ENCODE measurements at places on chromosomes 3 and 15.

- no peak for DNase-seq
These were observed 29.2 kb downstream of the TMOD2 start for GRCh38 chr15:51780636-51781035.

- no peak for DNase-seq
These were observed 15.1 kb downstream of the TLNRD1 start for GRCh38 chr15:81015621-81016488.

- no peak for DNase-seq
These were observed 145.7 kb downstream of the EPHA6 start for GRCh38 chr3:96959901-96960641.

- DNase-seq, result no peak
These were observed 404.9 kb downstream of the SQOR start for GRCh38 chr15:46039703-46040102.

- DNase-seq, result no peak
These were observed 13.5 kb downstream of the IQGAP1 start for GRCh38 chr15:90401495-90401894.

GRCh38 chr3:128936341-128936740, 56.9 kb downstream of the ACAD9 start:
- no peak for DNase-seq

DNA sequence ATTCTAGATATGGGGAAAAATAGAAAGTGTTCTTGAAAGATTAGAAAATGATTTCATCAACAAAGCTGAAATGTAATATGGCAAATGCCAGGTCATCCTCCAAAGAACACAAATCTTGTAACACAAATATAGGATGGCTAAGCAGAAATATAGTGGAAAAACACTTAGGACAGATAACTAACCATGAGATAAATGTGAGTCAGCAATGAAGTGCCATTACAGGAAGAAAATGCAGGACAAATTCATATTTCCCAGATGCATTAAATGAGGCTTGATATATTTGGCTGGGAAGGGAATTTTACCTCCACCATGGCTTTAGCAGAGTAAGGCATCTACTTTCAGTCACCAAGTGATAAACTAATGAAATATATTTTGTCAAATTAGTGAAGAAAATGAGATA, 92.8 kb upstream of the SEMA6D start:
- no peak for DNase-seq

GRCh38 chr15:73915082-73915481, 11.2 kb upstream of the LOXL1 start:
- no peak for DNase-seq

GRCh38 chr15:41690636-41691035, 30.4 kb downstream of the MGA start:
- DNase-seq, result no peak

- no peak for DNase-seq
These were observed 20.2 kb downstream of the CHST2 start for GRCh38 chr3:143139762-143140161.

DNA sequence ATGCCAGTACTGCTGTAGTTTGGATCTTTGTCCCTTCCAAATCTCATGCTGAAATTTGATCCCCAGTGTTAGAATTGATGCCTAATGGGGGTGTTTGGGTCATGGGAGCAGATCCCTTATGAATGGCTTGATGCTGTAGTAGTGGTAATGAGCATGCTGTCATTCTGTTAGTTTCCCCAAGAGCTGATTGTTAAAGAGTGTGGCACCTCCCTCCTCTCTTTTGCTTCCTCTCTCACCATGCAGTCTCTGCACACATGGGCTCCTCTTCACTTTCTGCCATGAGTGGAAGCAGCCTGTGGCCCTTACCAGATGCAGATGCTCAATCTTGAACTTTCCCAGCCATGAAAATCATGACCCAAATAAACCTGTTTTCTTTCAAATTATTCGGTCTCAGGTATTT, 141.3 kb upstream of the DPPA4 start:
- no peak for DNase-seq

GRCh38 chr3:186217820-186218164, 108.9 kb upstream of the ETV5 start:
- DNase-seq, result no peak

GRCh38 chr3:11370191-11370590, 98.0 kb downstream of the ATG7 start:
- DNase-seq, result no peak

DNA sequence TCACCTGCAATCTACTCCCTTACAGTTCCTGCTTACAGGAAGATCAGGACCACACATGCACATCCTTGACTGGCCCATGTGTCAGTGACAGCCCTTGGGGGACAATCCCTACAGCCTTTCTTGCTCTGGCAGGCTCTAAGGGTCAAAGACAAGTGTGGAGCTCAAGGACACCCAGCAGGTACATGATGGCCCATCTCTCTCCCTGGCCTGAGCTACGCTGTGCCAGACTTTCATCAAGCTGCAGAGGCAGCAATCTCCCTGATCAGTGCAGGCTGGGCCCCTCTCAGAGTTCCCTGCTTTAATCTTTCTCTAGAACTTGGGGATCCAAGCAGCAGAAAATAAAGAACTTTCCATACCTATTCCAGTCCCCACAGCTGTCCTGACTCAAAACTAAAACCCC, 2.6 kb downstream of the SEMA7A start:
- DNase-seq, result no peak

- no peak for DNase-seq
These were observed 12.4 kb downstream of the SLC2A2 start for GRCh38 chr3:171013822-171014748.

GRCh38 chr3:186983659-186984058, 53.3 kb downstream of the ST6GAL1 start:
- no peak for DNase-seq

- DNase-seq, result no peak
These were observed 36.1 kb downstream of the SELENOT start for GRCh38 chr3:150639262-150639661.

DNA sequence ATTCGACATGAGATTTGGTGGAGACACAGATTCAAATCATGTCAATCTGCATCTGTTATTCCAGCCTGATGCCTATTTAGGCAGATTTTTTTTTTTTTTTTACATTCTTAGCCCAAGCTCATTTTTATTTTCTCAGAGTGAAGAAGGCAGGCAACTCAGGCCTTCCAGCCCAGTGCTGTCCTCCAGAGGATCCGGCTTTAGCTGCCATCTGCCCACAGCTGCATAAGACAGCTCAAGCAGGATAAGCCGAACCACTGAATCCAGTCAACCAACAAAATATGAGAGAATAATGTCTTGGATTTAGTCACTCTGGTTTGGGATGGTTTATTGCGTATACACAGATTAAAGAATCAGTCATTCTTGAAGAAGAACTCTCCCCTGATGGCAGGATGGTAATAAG, 19.9 kb upstream of the COLQ start:
- no peak for DNase-seq

DNA sequence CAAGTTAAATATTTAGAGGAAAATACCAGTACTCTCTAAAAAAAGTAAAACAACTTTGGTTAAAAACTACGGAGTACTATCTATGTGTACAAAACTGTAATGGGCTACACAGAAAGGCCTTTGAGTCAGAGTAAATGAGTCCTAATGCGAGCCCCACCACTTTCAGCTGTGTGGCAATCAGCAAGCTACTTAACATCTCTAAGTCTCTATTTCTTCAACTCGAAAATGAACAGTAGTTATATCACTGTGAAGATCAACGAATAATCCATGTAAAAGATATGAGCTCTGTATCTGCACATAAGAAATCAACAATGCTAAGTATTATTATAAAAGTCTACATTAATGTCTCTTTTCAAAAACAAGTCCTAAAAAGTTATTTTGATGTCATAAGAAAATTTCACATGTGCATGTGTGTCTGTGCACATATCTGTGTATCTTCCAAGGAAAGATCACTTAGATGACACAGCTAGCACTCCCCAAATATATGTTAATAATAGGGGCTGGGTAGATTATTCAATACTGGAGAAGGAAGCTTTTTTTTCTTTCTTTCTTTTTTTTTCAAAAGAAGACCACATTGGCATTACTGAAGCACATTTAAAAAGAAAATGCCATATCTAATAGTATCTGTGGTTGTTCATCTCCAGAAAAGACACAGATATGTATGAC, 58.8 kb downstream of the TBC1D5 start:
- DNase-seq, result no peak

DNA sequence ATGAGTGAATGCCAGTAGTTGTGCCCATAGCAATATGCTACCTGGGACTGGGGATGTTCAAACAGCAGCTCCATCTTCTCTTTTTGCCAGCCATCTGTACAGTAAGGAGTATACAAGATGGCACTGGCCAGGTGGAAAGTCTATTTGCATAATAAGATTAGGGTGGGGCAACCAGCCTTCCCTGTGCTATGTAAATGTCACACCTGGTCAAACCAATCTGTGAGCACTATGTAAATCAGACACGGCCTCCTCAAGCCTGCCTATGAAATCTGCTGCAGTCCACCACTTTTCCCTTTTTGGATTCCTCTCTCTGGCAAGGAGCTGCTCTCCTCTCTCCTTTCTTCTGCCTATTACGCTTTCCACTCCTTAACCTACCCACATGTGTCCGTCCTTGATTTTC, 53.0 kb downstream of the C3orf80 start:
- DNase-seq, result no peak

DNA sequence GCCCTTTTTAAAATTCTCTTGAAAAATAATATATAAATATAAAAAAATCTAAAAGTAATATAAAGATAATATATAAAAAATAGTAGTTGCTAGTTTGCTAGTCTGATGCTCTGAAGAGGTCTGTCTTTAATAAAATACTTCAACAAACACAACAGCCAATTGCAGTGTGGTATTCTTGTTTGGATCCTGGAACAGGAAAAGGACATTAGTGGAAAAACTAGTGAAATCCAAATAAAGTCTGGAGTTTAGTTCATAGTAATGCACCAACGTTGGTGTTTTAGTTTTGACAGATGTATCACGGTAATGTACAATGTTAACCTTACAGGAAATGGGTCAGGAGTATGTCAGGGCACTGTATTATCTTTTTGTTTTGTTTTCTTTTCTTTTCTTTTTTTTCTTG, 26.0 kb upstream of the CEMIP start:
- no peak for DNase-seq

DNA sequence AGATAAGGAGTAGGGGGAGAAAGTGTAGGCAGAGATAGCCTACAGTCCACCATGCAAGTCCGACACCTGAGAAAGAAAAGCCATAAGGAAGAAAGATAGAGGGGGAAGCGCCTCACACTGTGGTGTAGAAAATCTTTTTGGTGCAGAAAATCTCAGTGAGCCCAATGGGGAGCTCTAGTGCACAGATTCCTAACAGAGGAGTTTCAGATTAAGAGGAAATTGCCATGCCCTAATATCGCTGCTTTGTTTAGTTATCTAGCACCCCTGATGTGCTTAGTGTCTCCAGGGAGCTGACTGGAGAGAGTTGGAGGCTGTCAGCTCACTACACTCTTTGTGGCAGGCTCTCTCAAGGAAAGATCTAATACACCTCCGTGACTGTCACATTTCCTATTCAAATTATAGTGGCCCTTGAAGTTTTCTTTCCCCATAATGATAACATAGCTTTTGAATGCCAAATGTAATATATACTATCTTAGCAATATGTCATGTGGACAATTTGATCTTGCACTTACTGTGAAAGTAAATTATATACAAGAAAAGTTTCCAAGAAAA, 33.7 kb downstream of the CGGBP1 start:
- DNase-seq, result no peak

DNA sequence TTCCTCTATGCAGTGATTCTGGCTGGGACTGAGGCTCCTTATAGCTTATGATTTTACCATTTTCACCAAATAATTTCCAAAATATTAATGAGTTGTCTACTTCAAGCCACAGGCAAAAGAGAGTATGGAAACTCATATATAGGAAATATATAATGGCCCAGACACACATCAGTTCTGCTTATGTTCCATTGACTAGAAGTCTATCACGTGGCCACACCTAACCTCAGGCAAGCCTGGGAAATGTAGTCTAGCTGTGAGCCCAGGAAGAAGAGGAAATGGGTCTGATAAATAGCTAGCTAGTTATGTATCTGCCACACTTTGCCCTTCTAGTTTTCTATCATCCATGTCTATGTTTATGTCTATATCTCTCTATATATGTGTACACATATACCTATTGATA, 195.1 kb downstream of the OTOL1 start:
- no peak for DNase-seq

GRCh38 chr3:16130066-16130465, 44.4 kb upstream of the GALNT15 start:
- DNase-seq, result no peak

GRCh38 chr15:76577879-76578512, 241.4 kb downstream of the ISL2 start:
- DNase-seq, result no peak

DNA sequence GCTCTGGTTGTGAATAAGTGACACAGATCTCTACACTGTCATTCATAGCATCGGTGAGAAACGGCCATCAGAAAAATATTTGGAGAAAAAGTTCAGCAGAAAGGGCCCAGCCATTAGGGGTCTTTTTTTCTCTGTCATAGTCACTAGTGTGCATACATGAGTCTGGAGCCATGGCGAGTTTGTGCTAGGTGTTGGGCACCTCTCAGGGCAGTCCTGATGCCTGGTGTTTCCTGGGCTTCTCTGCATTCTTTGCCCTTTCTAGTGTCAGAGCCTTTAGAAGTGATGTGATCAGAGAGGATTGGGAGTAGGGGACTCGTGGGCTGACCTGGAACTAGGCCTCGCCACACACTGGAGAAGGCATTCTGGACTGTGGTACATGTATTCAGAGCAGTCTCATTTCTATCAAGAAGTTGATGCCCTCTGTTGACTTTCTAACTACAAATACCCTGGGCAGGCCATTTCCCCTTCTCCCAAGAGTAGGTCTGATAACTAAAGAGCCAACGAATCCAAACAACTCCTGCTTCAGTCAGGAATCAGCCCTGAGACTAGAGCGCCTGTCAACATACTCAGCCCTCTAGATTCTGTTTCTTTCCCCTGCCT, 1.6 kb downstream of the KY start:
- DNase-seq, result no peak

- DNase-seq, result no peak
These were observed 51.5 kb upstream of the DCUN1D1 start for GRCh38 chr3:183031826-183032225.

GRCh38 chr3:10495003-10495402, 10.4 kb downstream of the ATP2B2 start:
- no peak for DNase-seq

GRCh38 chr3:170679190-170679589, 93.3 kb upstream of the SLC7A14 start:
- DNase-seq, result no peak

DNA sequence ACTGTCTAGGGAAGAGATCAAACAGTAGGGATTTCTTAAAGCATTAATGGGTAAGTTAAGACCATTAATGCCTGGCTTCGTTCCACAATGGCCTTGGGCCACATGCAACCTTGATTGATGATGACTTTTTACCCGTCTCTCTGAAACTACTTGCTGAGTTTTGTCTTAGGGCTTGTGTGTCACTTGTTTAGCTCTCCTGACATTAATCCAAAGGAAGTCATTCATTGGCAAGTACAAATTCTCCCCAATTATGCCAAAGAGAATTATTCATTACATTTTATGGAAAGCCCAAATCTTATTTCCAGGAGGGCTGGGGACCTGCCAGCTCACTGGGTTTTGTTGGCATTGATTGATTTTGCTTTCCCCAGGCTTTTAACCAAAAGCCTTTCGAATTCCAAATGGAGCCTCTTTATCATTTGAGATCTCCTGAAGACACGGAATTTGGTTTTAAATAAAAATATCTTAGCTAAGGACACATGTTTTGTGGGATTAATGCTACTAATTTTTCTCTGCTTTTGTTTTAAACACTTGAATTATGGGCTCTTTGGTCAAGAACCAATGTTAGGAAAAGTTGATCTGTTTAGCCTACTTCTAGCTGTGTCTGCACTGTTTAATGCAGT, 40.7 kb downstream of the SERPINI1 start:
- no peak for DNase-seq
